ENCODE measurements at places on chromosomes 1 and 21.

- no peak for DNase-seq
Observed at GRCh38 chr1:34070201-34070836, 94.7 kb downstream of the CSMD2 start.

DNA sequence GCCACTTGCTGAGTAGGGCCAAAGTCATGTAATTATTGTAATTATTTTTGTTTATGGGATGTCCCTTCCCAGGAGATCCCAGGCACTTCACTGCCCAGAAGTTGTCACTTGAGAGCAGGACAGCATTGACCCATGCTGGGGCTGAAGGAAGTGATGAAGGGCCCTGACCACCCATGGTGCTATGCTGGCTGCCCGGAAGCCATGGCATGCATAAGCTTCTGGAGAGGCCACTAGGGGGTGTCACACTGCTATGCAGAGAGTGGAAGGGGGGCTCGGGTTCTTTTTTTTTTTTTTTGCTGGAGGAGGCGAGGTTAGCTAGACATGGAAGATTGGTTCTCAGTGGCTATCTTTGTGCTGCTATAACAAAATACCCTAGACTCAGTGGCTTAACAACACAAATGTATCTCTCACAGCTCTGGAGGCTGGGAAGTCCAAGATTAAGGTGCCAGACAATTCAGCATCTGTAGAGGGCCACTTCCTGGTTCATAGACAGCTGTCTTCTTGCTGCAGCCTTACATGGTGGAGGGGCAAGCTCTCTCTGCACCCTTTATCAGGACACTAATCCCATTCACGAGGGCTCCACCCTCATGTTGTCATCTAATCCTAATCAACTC lies 84.9 kb downstream of the CNIH3 start:
- DNase-seq = no peak

DNA sequence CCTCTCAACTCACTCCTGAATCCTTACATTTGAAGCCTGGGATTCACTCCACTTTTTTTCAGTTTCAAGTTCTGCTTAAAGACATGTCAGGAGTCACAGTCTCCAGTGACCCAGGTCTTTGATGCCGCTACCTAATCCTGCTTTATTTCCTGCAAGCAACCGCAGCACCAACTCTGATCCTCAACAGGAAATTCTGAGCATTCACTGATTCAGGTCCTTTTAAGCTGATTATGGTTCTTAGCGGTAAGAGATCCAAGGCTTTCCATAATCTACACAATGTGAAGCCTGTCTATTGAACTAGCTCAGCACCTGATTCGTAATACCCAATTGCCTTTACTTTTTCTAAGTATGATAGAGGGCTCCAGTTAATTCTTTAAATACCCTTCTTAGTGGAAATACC lies 43.7 kb upstream of the PIGC start:
- no peak for DNase-seq

GRCh38 chr1:99635664-99636063 lies 10.2 kb upstream of the PALMD start:
- DNase-seq = no peak

DNA sequence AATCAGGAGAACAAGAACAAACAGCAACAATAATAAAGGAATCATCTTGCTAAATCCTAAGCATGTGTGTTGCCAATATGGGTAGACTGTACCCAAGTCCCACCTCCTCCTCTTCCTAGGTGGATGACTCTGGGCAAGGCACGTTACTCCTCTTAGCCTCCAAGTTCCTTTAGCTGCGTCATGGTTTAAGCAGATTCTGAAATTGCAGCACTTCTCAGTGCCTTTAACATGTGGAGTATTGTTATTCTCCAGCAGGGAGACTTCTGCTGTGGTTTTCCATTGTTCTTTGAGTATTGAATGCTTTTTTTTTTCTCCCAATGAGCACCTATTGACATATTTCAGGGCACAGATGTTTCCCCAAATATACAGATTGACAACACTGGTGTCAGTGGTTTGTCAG lies 15.5 kb downstream of the ARHGEF10L start:
- DNase-seq = no peak

DNA sequence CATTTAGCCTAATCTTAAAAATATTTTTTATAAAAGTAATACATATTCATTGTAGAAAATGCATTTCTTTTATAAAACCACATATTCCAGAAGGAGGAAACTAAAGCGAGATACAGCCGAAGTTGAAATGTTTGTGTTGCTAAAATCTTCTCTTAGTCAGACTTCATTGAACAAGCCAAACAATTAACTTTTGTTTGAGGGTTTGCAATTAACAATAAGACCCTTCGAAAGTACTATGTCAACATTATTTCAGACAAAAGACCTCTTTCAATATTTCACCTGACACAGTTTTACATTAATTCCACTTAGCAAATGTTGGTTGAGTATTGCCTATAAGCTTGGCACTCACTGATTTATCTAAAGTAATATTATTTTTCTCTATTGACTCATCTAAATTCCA lies 354.0 kb upstream of the ADAMTS5 start:
- no peak for DNase-seq

- DNase-seq = no peak
Observed at GRCh38 chr1:206939841-206940587, 6.3 kb downstream of the PIGR start.
